ENCODE measurements at places on chromosomes 7 and 10.

DNA sequence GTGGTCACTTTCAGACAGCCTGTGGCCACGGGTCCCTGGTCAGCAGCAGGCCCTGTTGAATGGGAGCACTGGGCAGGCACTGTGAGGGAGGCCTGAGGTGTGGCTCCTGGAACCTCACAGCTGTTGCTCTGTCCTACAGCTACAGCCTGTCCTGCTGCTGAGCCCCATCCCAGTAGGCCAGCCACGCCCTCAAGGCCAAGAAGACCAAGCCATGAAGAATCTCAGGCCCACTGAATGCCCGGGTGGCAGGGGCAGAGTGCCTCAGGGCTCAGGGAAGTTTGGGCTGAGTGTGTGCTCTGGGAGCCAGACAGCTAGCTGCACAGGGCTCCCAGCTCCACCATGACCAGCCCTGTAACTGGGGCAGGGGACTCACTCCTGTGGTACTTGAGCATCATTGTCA, 363.5 kb upstream of the NUPR2 start:
- DNase-seq: no peak

DNA sequence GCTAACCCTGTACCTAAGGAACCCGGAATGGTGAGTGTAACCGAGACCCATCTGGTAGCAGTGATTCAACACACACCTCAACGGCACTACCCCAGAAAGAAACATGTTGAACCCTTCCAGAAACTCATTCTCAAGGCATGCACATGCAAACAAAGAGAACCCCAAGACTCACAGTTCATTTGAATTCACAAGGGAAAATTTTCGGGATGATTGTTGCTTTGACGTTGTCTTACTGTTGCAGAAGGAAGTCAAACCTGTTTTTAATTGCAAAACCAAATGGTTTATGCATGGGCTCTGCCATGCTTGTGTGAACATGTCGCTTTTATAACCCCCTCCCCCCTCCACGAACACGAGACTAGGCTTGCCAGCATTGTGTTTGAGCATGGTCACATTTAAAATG, 539.7 kb downstream of the GATA3 start:
- no peak for DNase-seq

DNA sequence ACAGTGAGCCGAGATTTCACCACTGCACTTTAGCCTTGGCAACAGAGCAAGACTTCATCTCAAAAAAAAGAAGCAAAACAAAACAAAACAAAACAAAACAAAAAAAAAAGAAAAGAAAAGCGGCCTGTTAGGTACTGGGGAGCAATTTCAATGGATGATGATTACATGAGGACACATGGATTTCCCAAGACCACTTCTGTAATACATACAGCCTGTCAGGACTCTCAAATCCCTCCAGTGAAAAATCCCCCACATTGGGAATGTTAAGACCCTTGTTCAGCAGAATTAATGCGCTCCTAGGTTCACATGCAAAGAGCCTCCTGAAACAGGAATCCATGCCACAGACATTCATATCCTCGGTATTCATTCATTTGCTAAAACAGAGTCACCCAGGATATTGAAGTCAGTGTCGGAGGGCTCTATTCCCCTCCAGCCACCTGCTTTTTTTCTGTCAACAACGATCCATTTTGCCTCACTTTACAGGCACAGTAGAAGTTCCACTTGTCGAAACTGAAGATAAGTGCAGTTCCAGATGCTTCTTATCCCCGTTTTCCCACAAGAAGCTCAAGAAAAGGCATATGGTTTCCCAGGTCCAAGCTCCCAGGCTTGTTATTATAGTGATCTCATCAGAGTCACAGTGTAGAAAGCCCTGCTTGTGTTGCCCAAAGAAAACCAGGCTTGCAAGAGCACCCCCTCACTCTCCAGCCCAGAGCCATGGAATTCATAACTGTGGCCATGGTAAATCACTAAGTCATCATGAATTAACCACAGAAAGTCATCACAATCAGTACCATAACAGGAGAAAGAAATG, 20.2 kb downstream of the SLC16A12 start:
- peak; percentile 90 for DNase-seq

- no peak for DNase-seq
Observed at GRCh38 chr10:132728321-132728720, 57.6 kb downstream of the NKX6-2 start.

DNA sequence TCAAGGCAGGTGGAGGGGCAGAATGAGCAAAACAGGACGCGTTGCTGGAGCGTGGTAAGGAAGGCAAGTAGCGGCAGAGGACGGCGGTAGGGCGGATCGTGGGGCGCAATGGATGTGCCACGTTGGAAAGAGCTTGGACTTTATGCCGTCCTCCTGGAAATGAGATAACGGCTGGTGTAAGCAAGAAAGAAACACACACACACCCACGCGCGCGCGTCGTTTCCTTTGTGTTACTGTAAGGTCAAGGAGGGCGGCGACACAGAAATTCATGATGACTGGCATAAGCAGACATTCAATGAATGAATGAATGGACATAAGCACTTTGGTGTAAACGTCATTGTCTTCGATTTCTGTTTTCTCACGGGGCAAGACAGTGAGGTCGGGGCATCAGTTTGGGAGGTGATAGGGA, 683 bp upstream of the ENTPD7 start:
- no peak for DNase-seq

DNA sequence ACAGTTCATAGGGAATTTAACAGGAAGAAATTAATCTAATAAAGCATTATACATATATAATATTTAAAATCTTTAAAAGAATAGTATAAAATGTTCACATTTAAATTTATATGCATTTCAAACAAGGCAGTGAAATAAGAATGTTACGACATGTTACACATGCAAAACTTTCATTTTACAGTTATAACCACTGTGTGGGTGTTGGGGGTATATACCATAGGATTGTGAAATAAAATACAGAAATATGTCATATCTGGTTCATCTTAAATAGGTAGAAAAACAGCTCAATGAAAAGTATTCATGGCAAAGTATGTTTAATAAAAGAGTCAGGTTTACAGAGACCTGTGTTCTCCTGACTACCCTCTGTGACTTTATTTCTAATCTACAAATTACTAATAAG, 45.6 kb downstream of the CHCHD3 start:
- DNase-seq: no peak

- no peak for DNase-seq
Observed at GRCh38 chr7:127667017-127667670, 15.2 kb downstream of the SND1 start.

- no peak for DNase-seq
Observed at GRCh38 chr7:143385891-143386781, 5.0 kb downstream of the ZYX start.

GRCh38 chr10:5465976-5466450, 33.4 kb downstream of the CALML5 start:
- no peak for DNase-seq
